CD4-positive, alpha-beta T cell treated with Interleukin-21 for 1 hour (primary cell): ENCODE measurements at places on chromosomes 11 and 22.

- DNase-seq = no peak
Observed at GRCh38 chr22:19723983-19724827, 866 bp downstream of the GP1BB start.

GRCh38 chr11:22583963-22584492, 41.6 kb downstream of the FANCF start:
- no peak for DNase-seq

DNA sequence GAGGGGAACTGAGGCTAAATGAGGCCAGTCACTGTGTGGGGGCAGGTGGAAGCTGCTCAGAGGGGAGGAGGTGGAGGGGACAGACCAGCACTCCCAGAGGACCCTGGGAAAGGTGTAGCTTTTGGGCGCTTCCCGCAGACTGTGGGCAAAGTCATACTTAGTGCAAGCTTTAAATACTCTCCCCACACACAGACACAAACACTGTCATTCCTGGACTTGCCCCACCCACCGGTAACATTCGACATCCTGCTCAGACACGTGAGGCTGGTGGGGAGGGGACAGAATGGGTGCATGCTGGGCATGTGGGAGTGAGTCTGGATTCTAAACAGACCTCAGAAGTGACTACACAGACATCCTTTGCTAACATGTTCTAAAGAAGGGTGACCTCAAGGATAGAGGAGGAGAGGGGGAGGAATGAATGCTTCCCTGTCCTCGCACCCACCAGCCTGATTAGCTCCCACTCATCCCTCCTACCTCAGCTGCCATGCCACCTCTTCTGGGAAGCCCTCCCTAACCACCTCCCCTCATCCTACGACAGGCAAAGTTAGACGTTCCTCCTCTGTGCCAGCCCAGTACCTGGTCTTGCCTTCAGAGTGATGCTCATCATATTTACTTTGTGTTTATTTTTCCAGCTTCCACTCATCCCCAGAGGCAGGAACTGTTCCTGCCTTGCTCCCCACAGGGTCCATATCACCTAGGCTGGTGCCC, 22.2 kb downstream of the TSKU start:
- no peak for DNase-seq

DNA sequence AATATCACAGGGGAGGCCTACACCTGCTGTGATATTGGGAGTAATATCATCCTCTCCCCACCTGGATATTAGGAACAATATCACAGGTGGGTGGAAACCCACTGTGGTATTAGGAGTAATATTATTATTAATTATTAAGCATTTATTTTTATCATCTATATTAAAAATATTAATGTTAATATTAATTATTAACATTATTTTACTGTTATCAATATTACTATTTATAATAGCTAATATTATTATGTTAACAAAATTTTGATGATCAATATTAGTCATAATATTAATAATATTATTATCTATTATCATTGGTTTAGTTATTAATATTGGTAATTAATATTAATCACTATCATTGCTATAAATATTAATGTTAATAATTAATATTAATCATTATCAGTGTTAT, 161.1 kb upstream of the API5 start:
- no peak for DNase-seq

- DNase-seq = no peak
Observed at GRCh38 chr11:121652971-121653370, 200.2 kb upstream of the SORL1-AS1 start.

GRCh38 chr11:117204283-117205080, 5.3 kb downstream of the TAGLN start:
- DNase-seq = no peak

GRCh38 chr22:24834845-24835570, 29.0 kb downstream of the SGSM1 start:
- DNase-seq = no peak

GRCh38 chr11:126512741-126513715, 157.5 kb downstream of the ST3GAL4 start:
- no peak for DNase-seq

DNA sequence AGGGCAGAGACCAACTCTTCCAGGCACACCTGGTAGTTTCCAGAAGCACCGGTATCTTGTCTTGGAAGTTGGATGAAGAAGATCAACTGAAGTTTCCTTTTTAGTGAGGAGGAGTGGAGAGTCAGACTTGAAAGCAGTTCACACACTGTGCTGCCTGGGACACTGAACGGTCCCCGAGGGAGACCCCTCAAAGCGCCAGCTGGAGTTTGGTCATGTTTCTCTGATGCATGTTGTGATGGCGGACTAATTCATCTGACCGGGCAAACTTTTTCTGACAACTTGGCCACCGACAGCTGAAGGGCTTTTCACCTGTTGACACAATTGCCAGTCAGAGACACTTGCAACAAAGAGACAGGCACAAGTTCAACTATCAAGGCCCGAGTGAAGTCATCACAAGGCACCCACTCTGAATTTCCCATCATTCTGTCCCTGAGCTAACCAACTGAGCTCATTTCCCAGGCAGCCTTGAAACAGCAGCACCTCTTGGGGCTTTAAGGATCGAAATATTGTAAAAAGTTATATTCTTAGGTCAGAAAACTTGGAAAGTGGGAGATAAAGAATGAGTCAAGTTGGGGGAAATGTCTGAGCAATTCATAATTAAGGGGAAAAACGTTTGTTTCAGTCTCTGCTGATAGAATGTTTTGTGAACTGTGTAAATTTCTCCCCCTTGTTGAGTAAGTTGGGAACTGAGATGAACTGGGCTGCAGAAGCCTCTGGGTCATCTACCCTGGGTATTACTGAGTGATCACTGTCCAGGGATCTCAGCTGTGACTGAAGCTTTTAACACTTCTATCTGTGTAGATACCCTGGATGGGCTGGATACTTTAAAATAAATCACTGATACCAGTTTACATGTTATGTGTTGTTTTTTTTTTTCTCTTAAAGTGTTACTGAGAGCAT, 46.2 kb downstream of the WT1 start:
- no peak for DNase-seq

DNA sequence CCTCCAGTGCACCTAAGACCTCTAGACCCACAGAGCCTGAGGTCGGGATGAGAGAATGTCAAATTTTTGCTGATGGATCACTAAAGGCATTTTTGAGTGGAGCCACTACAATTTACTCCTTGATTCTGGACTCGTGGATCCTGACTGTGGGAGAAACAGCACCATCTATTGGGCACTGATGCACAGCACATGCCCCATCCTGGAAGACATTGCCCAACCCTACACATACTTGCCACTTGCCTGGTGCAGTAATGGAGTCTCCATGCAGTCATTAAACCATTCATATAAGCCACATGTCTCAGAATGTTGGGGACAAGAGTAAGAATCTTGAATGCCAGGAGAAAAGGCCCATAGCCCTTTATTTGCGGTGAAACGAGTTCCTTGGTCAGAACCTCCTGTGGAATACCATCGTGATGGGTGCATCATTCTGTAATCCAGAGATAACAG, 103.9 kb downstream of the GGTLC2 start:
- peak; percentile 59 for DNase-seq

GRCh38 chr11:47950396-47950795, 30.0 kb upstream of the PTPRJ start:
- DNase-seq = peak; percentile 71
